Omental fat pad (tissue), 4 donors: ENCODE measurements at places on chromosomes 11 and 22.

GRCh38 chr11:76316726-76317125, 64.2 kb downstream of the THAP12 start:
- no peak for DNase-seq

GRCh38 chr22:46119093-46119728, 31.1 kb upstream of the PPARA start:
- DNase-seq = no peak

GRCh38 chr11:35420371-35420770, 1.0 kb upstream of the SLC1A2 start:
- no peak for DNase-seq

GRCh38 chr11:57387289-57388030, 3.0 kb downstream of the PRG2 start:
- no peak for DNase-seq

DNA sequence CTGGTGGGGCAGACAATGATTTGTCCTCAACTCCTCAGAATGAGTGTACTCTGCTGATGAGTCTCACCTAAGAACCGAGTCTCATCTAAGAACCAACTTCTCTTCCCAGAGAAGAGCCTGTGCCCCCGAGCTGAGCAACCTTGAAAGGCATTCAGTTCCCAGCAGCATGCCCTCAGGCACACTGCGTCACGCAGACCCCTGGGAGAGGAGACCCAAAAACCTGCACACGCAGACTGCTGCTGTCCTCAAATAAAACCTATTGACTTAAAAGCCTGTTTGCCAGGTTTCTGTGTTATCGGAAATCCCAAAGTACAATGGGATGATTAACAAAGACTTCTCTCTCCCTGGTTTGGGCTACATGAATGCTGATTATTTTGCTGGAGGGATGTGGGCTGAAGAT, 121.2 kb downstream of the C11orf58 start:
- DNase-seq = no peak

GRCh38 chr11:57555393-57555792, 12.1 kb downstream of the UBE2L6 start:
- DNase-seq = no peak

DNA sequence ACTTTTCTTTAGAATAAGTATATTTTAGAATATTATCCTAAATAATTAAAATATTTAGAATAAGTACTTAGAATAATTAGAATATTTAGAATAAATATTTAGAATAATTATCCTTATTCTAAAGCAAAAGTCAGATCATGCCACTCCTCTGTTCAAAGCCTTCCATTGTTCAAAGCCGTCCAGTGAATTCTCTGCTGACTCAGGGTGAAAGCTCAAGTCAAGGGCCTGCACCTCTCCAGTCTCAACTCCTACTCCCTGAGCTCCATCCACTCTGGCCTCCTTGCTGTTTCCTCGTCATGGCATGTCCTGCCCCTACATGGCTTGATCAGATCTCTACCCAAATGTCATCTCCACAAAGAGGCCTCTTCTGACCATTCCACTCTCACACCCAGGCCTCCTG, 30.0 kb downstream of the PLEKHA7 start:
- DNase-seq = no peak

- DNase-seq = no peak
Measured at GRCh38 chr11:130064596-130064995, 5.1 kb upstream of the APLP2 start.

DNA sequence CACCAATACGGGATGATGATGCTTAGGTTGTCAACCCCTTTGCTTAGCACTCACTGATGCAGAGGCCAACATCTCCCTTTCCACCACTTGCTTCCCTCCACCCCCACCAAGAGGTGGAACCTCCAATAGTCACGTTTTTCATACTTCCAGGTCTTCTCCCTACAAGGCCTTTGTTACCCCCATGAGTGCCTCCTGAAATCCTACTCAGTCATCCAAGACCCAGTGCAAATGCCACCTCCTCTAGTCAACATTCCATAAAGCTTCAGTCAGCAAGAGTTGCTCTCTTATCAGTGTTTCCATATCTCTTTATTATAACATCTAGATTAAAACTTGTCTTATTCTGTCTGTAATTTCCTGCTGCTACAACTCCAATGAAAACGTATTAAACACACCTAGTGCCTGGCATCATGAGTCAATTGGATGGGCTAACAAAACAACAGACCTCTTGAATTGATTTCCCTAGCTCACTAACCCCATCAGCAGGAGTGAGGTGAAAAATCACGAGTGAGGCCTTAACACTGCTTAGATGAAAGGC, 370.7 kb upstream of the CCDC90B start:
- no peak for DNase-seq

DNA sequence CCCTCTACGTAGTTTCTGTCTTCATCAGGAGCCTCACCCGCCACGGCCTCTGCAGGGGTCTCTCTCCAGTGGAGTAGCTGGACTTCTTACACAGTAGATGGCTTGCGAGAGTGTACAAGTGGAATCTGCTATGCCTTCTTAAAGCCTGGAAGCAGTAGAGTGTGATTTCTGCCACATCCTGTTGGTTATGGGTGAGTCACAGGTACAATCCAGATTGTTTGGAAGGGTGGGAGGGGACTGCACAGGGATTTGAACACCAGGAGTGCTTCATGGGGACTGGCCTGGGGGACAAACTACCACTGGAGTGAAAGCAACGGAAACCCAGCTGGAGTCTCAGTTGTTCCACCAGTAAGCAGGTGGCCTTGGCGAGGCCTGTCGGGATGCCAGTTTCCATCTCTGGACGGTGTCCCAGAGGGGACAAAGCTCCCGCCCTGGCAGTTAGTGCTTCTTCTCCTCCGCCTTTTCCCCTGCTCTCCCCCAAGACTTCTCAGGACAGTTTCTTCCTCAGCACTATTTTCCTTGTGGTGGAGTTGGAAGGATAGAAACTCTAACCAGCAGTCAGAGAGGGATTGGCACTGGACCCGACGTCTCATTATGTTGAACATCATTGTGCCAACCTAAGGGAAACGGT, 85.0 kb upstream of the RCN1 start:
- DNase-seq = no peak

- no peak for DNase-seq
Measured at GRCh38 chr11:134592391-134592990, 180.4 kb upstream of the B3GAT1 start.

- no peak for DNase-seq
Measured at GRCh38 chr11:129734654-129735053, 81.0 kb upstream of the TMEM45B start.

- no peak for DNase-seq
Measured at GRCh38 chr11:60347084-60347797, 20.2 kb downstream of the MS4A6E start.
